HT1080 (cell line): ENCODE measurements at places on chromosomes 3 and 15. TPM values are rescaled to one million over a fixed set of nuclear protein-coding genes. Genes with fewer than 3 reads are reported as not detected.
A peak's percentile ranks its signal among the peaks of the same experiment; 100 is the strongest.

DNA sequence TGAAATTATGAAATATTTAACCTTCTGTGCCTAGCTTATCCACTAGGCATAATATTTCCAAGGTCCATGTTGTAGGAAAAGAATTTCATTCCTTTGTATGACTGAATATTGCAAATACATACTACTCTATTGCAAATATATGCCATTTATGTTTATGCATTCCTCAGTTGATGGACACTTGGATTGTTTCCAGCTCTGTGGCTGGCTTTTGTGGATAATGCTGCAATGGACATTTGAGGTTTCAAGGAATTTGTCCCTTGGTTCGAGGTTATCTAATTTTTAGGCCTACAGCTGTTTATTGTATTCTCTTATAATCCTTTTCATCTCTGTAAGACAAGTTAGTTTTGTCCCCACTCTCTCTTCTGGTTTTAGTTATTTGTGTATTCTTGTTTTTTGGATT lies 7.7 kb upstream of the AADACL2 start:
- no peak for DNase-seq

The C3orf22 gene
- total RNA-seq: not detected in 2 replicates

DNA sequence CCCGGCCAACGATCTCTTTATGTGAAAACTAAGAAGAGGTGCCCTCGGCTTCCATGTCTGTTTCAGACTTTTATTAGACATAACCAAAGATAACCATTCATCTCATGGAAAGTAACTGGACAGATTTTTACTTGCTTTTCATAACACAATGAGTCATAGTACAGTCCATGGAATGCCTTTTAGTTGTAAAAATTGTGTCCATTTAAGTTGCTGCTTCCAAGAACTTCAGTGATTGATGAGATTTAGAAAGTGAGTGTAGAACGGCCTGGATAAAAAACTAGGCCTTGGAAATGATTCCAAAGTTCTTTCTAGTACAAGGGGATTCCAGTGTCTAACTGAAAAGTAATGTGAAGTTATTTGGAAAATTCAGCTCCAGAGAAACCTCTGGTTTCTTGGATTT lies 10.8 kb downstream of the EIF2AK4 start:
- no peak for DNase-seq

The LTK gene
- 0.03 TPM in 1 of 2 replicates, not detected in the other for total RNA-seq

The FAN1 gene
- 11.9 and 14.7 TPM in 2 replicates for total RNA-seq

DNA sequence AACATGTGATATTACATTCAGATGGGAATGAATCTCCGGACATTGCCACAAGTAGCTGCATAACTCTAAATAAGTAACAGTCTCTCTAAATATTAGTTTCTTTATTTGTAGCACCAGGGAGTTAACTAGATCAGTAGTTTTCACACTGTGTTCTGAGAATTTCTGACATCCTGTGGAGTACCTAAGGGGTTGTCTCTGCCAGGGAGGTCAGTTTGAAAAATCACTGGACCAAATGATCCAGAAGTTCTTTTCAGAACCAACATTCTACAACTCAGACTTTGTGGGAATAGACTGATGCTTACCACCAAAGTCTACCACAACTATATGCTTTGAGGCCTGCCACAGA lies 9.0 kb upstream of the ILDR1 start:
- DNase-seq: no peak

GRCh38 chr3:168342946-168343850 lies 247.5 kb upstream of the GOLIM4 start:
- no peak for DNase-seq

DNA sequence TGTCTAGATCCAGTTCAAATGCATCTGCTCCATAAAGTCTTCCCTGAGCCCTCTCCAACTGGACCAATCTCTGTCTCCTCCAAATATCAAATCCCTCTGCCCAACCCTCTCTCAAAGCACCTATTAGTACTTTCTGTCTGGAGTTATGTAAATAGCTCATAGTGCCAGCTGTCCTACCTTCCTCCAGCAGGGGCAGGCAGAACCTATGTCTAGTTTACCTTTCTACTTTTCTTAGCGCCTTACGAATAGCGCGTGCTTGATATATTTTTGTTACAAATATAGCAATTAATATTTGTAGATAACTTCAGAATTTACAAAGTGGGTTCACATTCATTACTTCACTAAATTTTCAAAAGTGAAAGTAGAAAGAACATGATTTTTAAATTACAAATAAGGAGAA lies 14.0 kb upstream of the CCDC80 start:
- DNase-seq: no peak

The IL17RE gene
- 0.66 TPM in 1 of 2 replicates, not detected in the other for total RNA-seq

DNA sequence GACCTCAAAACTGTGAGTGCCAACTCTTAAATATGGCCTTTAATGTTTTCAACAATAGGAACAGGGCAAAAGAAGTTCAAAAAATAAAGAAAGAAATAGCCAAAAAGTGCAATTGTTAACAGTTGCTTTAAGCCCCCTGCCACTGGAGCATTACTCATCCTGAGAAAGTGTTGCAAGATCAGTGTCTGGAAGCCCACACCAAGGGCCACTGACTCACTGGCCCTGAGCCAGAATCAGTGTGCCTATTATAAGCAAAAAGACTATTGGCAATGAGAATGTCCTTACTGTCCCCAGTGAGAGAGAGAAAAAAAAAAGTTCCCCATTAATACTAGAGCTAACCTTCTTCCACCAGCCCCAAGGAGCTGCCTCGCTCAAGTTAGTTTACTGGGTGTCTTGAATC lies 480.1 kb upstream of the ZNF385D start:
- peak; percentile 53 for DNase-seq

The GPR156 gene
- 0.11 and 0.40 TPM in 2 replicates for total RNA-seq

GRCh38 chr15:65990298-65990981 lies 121.1 kb downstream of the RAB11A start:
- no peak for DNase-seq

DNA sequence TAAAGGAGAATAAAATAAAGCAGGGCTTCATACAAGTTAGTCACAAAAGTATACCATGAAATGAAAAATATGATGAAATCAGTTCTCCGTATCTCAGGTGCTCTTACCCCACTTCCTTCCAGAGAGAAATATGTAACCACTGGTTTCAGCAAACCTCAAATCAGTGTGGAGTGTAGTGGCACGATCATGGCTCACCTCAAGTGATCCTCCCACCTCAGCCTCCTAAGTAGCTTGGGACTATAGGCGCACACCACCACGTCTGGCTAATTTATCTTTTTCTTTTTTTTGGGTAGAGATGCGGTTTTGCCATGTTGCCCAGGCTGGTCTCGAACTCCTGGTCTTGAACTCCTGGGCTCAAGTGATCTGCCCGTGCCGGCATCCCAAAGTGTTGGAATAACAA lies 24.2 kb downstream of the DENND4A start:
- no peak for DNase-seq

GRCh38 chr3:63945558-63946096 lies 33.4 kb upstream of the SCAANT1 start:
- DNase-seq: no peak

DNA sequence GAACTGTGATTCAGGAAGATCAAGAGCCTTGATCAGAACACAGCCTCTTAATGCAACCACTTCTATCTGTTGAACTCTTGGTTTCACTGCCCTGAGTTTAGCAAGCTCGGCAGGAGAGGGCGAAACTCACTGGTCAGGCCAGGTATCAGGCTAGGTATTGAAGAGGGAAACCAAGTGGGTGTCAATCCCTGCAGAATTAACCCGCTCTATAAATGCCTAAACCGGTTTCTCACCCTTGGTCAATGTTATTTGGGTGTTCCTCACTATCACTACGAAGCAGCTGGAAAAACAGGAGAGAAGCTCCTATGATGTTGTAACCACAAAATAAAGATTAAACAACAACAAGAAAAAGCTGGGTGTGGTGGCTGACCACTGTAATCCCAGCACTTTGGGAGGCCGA lies 23.9 kb downstream of the LIPH start:
- no peak for DNase-seq

GRCh38 chr3:165642761-165643420 lies 194.3 kb downstream of the BCHE start:
- peak; percentile 99 for DNase-seq

The NTRK3 gene
- total RNA-seq: 0.10 TPM in 1 of 2 replicates, not detected in the other

DNA sequence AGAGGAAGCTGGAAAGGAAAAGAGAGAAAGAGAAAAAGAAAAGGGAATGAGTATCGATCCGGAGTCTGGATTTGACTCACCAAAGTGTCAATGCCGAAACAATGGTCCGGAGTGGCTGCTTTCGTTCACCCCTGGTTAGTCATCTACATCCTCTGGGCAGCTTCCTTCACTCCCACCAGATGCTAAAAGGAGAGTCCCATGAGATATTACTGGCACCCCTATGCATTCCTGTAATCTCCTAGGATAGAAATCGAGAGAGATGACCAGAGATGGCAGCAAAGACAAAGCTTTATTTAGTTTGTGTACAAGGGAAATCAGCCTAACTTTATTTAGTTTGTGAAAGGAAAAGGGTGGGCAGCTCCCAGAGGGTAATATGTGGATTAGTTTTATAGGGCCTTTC lies 622.2 kb downstream of the ZPLD1 start:
- peak; percentile 77 for DNase-seq

DNA sequence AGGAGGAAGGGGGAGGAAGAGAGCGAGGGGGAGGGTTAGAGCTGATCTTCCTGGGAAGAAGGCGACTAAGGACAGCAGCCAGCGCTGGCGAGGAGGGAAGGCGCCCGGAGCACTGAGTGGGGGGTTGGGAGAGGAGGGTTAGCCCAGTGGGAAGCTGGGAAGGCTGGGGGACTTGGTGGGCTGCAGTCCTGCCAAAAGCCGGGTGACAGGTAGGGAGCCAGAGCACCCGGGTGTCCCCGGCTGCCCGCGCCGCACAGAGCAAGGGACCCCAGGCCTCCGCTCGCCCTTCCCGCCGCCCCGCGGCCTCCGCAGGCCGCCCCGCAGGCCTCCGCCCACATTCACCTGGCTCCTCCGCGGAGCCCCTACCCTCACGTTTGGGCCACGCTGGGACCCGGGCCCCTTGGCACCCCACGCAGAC lies 448 bp downstream of the SLC12A8 start:
- DNase-seq: no peak

- DNase-seq: peak; percentile 44
Observed at GRCh38 chr3:156455839-156456238, 99.1 kb downstream of the SSR3 start.

The IRAK2 gene
- total RNA-seq: 7.5 and 9.1 TPM in 2 replicates

- no peak for DNase-seq
Observed at GRCh38 chr3:127990461-127990860, 61.8 kb upstream of the SEC61A1 start.

GRCh38 chr3:16140116-16140893 lies 34.2 kb upstream of the GALNT15 start:
- DNase-seq: peak; percentile 84
